ENCODE measurements at places on chromosomes 4 and X. TPM values are rescaled to one million over a fixed set of nuclear protein-coding genes. Genes with fewer than 3 reads are reported as not detected.

TENM3 gene
- 2.9 TPM for total RNA-seq

TNIP2 gene
- total RNA-seq: 29.6 TPM

KLB gene
- total RNA-seq: 0.30 TPM

FSTL5 gene
- not detected for total RNA-seq

DCLK2 gene
- total RNA-seq: 19.9 TPM

FOXO4 gene
- total RNA-seq: 52.7 TPM

DSPP gene
- not detected for total RNA-seq

KIAA1210 gene
- not detected for total RNA-seq

BEND2 gene
- total RNA-seq: not detected

SLC49A3 gene
- total RNA-seq: 17.3 TPM

NLRP2B gene
- total RNA-seq: not detected

PCDH19 gene
- 0.65 TPM for total RNA-seq

MORC4 gene
- total RNA-seq: 2.8 TPM

SMR3B gene
- total RNA-seq: not detected

XPNPEP2 gene
- total RNA-seq: 0.68 TPM

OPRPN gene
- not detected for total RNA-seq

FGFBP2 gene
- total RNA-seq: 2.7 TPM
